AG04449 (cell line): ENCODE measurements at places on chromosomes 2 and 18.

DNA sequence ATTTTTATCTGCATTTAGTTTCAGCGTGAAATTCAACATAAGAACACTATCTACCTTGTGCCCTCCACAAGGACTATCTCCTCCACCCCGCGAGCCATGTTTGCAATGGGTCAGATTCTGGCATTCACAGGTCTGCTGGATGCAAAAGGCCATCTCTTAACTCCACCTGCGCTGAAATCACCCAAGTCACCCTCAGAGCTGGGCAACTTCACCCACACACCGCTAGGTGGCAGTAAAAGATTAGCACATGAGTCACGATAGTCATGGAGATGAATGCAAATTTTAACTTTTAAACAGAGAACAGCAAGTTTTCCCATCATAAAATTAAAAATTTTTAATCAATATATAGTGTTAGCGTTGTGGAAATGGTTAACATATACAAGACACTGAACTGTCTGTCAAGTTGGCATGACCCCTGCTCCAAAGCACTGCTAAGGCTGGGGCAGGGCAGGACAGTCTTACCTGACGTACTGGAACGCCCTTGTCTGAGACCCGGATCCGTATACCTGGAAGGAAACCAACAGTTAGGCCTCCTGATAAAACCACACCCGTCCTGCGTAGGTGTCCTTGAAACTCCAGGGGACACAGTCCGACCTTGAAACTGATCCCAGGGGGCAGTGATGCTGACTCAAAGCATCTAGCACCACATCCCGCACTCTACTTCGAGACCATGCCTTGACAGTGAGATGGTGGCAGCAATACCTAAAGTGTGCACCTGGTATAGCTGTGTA, 89.6 kb downstream of the UXS1 start:
- no peak for DNase-seq

GRCh38 chr2:106572541-106573450, 85.6 kb downstream of the CD8B2 start:
- no peak for DNase-seq

GRCh38 chr2:219334076-219334475, 1.5 kb upstream of the RESP18 start:
- no peak for DNase-seq

DNA sequence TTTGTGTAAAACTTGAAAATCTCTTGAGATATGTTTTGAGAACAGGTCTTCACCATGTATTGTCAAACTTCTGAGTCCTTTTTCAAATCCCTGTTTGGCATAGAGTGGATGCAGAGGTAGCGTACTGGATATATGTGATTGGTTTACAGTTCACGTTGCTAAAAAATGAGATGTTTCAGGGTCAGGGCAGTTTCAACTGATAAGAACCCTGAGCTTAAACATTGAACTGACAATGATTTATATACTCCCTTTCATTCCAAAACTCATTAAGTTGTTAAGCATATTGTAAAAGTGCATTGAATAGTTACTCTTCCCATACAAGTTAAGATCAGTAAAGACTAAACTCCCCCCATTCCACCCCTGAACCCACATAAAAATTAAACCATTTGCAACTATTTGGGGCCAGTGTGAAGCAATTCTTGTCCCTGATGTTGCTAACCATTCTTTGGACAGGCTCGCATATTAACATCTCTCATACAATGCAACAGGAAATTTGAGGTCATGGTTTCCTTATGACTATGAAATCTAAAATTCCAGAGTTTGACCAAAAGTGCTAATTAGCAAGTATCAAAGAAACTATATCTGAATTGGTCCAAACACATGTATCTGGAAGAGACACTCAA, 470.9 kb upstream of the ACVR2A start:
- DNase-seq, result no peak

- no peak for DNase-seq
Measured at GRCh38 chr18:45571195-45571594, 44.1 kb upstream of the SLC14A2 start.

- DNase-seq, result no peak
Measured at GRCh38 chr2:2646433-2647051, 315.5 kb upstream of the MYT1L start.

DNA sequence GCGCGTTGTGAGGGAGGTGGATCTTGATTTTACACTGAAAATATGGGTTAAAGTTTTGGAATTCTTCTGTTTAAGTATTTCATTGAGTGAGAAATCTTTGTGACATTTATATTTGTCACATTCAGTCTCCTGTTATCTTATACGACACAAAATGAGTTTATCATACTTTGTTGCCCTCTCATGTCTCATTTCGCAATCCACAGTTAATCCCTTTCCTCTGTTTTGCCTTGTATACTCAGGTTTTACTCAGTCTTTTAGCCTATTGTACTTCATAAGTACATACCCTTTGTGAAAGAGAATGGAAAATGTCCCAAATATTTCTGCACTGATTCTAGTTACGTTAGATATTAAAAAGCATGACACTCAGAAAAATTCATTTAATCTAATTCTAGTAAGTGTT, 142.7 kb downstream of the ATP9B start:
- DNase-seq, result no peak

DNA sequence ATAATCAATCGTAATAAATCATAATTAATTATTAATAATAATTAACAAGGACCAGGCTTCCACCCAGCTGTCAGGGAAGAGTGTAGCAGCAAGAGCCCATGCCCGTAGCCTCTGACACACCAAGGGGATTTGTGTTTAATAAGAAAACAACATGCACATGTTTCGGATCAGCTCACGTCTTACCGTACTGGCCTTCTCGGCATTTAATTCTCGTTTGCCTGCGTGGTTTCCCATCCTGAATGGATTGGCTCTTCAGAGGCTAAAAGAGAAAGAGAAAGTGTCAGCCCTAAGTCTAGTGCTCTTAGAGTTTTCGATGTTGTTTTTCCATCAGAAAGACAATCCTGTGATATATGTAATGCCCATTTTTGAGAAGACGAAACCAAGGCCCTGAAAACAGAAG, 27.6 kb downstream of the MBP start:
- DNase-seq, result no peak

- no peak for DNase-seq
Measured at GRCh38 chr2:138269765-138270164, 231.8 kb upstream of the SPOPL start.

- DNase-seq, result no peak
Measured at GRCh38 chr2:128028668-128029054, 802 bp upstream of the SAP130 start.

- no peak for DNase-seq
Measured at GRCh38 chr18:5030636-5031035, 166.4 kb downstream of the AKAIN1 start.

- DNase-seq, result peak; percentile 81
Measured at GRCh38 chr2:188984680-188985079, 10.5 kb downstream of the COL3A1 start.

DNA sequence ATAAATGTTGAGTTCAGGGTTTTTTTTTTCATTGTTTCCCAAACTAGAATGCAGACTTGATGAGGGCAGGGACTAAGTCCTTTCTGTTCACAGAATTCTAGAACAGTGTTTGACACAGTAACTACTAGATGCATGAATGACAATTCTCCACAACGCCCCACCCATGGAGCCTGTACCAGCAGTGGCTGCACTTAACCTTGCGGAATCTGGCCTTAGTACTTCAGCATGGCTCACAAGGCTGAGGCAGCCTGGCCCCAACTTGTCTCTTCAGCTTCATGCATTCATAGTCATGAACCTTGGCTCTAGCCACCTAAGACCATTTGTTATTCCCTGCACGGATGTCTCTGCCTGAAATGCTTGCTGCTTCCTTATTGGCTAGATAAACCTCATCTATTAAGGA, 29.5 kb upstream of the MSGN1 start:
- DNase-seq, result no peak

- no peak for DNase-seq
Measured at GRCh38 chr2:195318440-195319111, 338.4 kb upstream of the SLC39A10 start.

GRCh38 chr2:19360966-19361321, 2.5 kb upstream of the OSR1 start:
- DNase-seq, result no peak

DNA sequence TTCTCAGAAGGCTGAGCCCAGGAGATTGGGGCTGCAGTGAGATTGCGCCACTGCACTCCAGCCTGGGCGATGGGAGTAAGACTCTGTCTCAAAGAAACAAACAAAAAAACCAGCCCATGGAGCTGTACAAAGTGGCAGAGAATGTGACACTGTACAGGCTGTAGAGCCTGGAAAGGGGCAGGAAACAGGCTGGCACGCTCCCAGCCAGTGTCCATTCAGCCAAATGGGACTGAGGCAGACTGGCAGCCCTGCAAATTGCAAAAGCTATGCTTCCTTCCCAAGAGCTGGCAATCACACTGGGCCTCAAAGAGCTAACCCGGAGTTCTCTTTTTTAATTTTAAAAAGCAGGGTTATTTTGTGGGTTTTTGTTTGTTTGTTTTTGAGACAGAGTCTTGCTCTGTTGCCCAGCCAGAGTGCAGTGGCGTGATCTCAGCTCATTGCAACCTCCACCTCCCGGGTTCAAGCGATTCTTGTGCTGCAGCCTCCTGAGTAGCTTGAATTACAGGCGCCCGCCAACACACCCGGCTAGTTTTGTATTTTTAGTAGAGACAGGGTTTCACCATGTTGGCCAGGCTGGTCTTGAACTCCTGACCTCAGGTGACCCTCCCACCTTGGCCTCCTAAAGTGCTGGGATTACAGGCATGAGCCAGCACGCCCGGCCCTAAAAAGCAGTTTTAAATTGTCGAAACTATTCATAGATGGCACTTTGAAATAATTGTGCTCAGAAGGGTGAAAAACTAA, 42.8 kb downstream of the SCRN3 start:
- DNase-seq, result no peak

- DNase-seq, result no peak
Measured at GRCh38 chr18:45320724-45321123, 294.6 kb upstream of the SLC14A2 start.

GRCh38 chr2:239507576-239508258, 106.9 kb upstream of the HDAC4 start:
- DNase-seq, result no peak

- no peak for DNase-seq
Measured at GRCh38 chr2:88036606-88037005, 19.0 kb downstream of the KRCC1 start.

- no peak for DNase-seq
Measured at GRCh38 chr18:60809937-60810336, 437.4 kb upstream of the MC4R start.

GRCh38 chr2:223594831-223595230, 7.3 kb downstream of the SCG2 start:
- DNase-seq, result no peak

GRCh38 chr2:119252186-119253113, 28.8 kb downstream of the STEAP3 start:
- DNase-seq, result peak; percentile 90

GRCh38 chr2:32464431-32464830, 107.6 kb downstream of the BIRC6 start:
- DNase-seq, result no peak

- DNase-seq, result no peak
Measured at GRCh38 chr18:52408800-52409302, 68.9 kb downstream of the DCC start.

DNA sequence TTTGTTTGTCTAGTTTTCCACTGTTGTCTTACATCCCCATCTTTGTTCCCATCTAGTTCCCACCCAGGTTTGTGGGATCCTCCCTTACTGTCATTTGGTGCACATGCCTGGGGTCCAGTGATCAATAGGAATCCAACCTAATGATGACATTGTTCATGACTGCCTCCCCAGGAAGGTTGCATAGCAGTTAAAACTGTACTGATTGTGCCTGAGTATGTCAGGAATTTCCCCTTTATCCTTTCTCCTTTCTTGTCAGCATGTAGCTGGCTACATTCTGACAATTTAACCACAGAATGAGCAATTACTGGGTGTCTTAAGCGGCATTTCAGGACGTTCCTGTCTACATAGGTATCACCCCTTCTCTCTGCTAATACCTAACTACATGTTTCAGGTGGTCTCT, 653.0 kb downstream of the CNTNAP5 start:
- no peak for DNase-seq

GRCh38 chr2:186755066-186755465, 61.2 kb downstream of the FAM171B start:
- DNase-seq, result no peak

- DNase-seq, result no peak
Measured at GRCh38 chr2:47373747-47374146, 29.2 kb upstream of the MSH2 start.

DNA sequence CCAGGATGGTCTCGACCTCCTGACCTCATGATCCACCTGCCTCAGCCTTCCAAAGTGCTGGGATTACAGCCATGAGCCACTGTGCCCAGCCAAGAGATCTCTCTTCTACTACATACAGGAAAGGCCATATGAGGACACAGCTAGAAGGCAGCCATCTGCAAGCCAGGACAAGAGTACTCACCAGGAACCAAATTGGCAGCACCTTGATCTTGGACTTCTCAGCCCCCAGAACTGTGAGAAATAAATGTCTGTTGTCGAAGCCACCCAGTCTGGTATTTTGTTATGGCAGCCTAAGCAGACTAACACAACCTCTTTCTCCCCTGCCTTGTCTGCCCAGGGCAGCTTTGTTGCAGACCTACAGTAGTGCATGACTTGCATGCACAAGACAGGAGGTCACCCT, 211.3 kb upstream of the HAAO start:
- DNase-seq, result no peak

DNA sequence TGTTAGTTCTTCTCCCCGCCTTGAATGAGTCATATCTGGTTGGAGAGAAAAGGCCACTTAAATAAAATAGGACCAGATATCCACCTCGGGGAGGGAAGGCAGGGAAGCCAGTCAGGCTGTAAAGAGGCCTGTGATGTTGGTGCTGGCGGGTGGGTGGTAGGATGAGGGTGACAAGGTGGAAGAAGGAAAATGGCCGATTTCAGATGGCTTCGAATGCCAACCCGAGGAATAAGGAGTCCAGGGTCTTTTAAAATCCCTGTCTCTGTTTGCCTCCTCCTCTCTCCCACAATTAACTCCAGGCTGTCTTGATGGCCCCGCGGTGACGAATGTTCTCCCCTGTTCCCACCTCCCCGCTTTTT, 41.5 kb downstream of the CELF4 start:
- DNase-seq, result no peak

GRCh38 chr2:201500534-201500933, 49.0 kb downstream of the STRADB start:
- DNase-seq, result no peak

DNA sequence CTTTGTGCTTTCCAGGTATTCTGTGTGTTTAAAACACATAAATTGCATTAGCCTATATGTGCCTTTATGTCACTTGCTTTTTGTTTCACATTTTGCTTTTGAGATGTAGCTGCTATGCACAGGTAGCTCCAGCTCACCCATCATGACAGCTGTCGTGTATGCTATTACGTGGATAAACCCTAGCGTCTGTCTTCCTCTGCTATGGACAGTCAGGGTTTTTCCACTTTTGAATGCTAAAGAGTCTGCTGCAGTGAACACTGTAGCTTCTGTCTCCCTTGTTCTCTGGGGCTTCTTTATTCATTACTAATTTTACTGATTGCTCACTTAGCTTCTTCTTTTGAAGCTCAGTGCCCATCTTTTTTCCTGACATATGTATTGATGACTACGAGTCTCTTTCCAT, 24.7 kb upstream of the MBP start:
- no peak for DNase-seq

- DNase-seq, result no peak
Measured at GRCh38 chr2:71299507-71299906, 32.1 kb upstream of the ZNF638 start.

GRCh38 chr2:166270376-166270775, 105.4 kb downstream of the SCN9A start:
- DNase-seq, result no peak

GRCh38 chr18:48517048-48517447, 21.8 kb upstream of the CTIF start:
- no peak for DNase-seq
